Substantia nigra (tissue), 51 donors: ENCODE measurements at places on chromosomes 7 and 10.

GRCh38 chr10:119191881-119192280 is 13.3 kb upstream of the PRDX3 start:
- DNase-seq = no peak

- DNase-seq = no peak
These were observed 1.4 kb upstream of the HOXA6 start for GRCh38 chr7:27148756-27149641.

DNA sequence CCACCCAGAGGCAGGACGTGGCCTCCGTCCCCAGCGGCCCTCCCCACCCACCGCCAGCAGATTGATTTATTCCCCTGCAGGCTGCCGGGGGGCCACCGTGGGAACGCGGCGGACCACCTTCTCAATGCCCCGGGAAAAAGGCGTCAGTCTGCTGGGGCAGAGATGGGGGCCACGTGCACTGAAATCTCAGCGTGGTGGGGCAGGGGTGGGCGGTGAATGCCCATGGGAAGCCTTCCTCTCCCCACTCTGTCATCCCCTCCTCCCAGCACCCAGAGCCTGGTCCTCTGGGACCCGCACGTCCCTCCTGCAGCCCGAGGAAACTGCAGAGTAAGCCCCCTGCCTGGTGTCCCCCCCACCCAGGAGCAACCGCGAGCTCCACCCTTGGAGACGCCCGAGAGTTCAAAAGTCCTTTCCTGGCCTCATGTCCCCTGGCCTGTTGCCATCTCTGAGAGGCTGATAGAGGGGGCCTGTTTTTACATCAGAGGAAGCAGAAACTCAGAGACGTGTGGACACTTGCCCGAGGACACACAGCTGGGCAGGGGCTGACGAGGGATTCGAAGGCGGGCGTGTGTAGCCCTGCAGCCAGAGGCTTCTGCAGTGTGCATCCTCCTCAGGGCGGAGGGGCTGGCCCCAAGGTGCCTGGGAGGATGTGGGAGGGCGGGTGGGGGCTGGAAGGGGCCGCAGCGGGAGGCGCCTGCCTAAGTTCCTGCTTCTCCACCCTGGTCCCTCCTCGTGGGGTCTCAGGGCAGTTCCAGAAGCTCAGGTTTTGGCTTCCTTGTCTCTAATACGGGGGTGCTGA is 21.8 kb downstream of the UNCX start:
- no peak for DNase-seq

DNA sequence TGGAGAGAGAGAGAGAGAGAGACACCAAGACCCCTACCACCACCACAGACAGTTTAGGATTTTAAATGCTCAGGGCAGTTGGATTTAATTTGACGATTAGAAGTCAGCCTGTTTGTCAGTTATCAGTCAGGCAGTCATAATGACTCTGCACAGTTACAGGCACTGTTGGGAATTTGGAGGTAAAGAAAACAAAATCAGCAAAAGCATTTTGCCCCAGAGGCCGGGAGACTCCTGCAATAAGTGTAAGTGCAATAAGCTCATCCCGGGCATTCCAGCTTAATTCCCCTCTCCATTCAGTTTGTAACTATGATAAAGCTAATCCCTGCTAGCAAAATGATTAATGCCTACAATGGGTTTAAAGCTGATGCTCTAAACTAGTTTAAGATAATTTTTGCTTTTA is 13.5 kb downstream of the SEMA3C start:
- DNase-seq = no peak

DNA sequence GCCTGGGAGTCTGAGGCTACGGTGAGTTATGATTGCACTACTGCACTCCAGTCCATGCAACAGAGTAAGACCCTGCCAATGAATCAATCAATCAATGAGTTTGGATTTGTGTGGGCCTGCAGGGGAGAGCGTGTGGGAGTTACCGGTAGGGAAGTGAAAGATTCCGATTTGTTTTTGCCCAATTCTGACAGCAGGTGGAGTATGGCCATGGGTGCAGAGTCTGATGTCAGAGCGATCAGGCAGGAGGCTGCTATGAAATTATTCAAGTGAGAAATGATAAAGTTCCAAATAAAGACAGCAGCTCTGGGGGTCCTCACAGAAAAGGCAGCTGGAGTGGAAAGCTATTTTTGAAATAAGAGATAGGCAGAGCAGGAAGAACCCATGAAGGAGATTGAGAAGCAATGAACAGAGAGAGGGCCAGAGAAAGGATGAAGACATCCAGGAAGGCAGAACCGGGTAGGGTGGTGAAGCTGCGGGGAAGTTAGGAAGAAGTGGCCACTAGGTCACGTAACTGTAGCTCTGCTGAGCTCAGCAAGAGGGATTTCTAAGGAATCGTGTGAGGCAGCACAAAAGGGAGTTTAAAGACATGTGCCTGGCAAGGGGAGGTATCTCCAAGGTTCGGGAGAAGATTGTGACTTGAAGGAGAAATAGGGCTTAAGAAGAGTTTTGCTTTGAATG is 93.7 kb upstream of the NMT2 start:
- DNase-seq = peak; percentile 17

- DNase-seq = no peak
These were observed 47.0 kb downstream of the AMZ1 start for GRCh38 chr7:2734751-2735571.
